ENCODE measurements at places on chromosomes 5 and 9.

- DNase-seq: no peak
Observed at GRCh38 chr9:70292253-70292652, 33.5 kb downstream of the SMC5 start.

- DNase-seq: no peak
Observed at GRCh38 chr9:4769321-4770080, 23.2 kb upstream of the RCL1 start.

DNA sequence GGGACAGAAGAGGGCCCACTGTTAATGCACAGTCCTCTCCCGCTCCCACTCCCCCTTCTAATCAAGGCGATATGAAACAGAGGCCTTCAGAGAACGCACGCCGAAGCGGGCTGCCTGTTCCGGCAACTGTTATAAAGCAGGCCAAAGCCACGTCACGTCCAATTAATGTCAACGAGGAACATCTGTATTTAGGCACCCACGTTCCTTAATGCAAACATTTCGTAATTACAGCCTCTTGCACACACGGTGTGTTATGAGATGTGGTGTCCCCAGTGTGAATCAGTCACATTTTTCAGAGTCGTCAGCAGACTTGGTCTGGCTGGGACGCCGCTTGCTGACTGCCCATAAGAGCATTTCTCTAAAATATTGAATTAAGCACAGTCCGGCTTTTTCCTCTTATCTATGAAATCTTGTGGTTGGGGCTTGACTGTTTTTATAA is 339.0 kb downstream of the NSG2 start:
- no peak for DNase-seq

- no peak for DNase-seq
Observed at GRCh38 chr5:84191281-84191680, 193.4 kb downstream of the EDIL3 start.

GRCh38 chr9:130421802-130422276 is 22.9 kb upstream of the ASS1 start:
- DNase-seq: no peak

DNA sequence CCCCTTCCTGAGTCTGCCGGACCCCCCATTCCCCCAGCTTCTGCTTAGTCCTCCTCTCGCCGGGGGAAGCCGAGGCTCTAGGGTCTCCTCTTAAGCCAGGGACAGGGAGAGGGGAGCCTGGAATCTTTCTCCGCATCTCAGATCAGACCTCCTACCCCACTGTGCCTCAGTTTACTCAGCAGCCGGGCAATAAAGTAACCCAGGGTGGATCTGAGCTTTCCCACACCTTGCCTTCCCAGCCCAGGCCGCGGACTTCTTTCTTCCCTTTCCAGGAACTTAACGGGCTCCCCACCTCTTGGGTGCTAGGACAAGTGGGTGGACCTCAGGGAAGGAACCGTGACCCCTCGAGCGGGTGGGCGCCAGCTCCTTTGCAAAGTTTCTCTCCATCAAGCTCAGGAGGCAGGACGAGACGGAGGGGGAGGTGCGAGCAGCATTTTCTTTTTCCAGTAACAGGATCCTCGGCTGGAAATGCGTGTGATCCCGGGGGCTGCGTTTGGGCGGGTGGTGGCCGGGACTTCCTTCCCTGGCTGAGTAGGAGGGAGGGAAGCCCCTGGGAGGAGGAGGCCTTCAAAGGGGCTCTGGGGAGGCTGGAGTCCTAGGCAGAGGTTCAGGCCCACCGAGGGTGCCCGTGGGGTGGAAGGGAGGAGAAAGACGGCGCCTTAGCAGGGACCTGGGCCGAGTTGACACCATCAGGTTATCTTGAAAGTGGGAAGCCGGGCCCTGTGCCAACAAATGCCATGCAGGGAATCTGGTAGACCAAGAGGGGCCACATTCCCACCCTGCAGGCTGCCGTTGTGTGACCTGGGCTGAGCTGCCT is 795 bp downstream of the DAB2IP start:
- no peak for DNase-seq

GRCh38 chr5:159051421-159052282 is 48.1 kb downstream of the EBF1 start:
- no peak for DNase-seq

GRCh38 chr9:124465736-124466135 is 15.5 kb downstream of the ADGRD2 start:
- DNase-seq: no peak

GRCh38 chr5:180910735-180911134 is 11.8 kb downstream of the BTNL8 start:
- no peak for DNase-seq

GRCh38 chr9:107999890-108000289 is 510.3 kb upstream of the KLF4 start:
- DNase-seq: no peak

- DNase-seq: no peak
Observed at GRCh38 chr9:128340691-128341434, 536 bp downstream of the SLC27A4 start.

GRCh38 chr9:20477940-20478620 is 144.2 kb downstream of the MLLT3 start:
- DNase-seq: no peak

DNA sequence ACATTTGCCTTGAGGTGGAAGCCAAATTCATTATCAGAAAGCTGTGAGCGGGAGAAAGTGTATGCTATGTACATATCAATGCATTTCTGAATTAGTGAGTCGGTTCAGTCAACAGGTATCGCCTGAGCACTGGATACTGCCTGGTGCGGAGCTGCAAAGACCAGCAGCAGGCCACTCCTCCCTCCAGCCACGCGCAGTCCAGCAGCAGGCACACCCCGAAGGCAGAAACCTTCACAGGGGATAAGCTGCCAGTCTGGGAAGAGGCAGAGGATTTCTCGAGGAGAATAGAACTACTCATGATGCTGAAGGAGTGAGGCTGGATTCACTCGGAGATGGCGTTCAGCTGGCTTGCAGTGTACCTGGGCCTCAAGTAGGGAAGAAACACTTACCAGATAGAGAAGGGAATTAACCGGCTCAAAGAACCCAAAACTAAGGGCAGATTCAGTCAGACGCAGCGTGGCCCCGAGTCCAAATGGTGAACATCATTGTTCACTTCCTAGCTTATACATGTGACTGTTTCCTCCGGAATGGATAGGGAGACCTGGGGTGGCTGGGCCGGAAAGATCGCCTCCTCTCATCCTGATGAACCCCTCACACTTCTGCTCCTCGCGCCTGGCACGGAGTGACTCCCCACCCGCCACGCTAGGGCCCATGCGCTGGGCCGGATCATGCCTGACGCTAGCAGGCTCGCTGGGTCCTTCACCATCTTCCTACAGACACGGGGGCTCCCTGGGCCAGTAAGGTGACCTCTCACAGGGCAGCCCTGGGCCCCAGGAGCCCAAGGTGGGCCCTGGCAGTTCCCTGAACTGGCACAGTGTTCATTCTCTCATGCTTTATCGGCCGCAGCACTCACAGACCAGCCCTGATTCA is 78.1 kb upstream of the SPATA31C2 start:
- no peak for DNase-seq

DNA sequence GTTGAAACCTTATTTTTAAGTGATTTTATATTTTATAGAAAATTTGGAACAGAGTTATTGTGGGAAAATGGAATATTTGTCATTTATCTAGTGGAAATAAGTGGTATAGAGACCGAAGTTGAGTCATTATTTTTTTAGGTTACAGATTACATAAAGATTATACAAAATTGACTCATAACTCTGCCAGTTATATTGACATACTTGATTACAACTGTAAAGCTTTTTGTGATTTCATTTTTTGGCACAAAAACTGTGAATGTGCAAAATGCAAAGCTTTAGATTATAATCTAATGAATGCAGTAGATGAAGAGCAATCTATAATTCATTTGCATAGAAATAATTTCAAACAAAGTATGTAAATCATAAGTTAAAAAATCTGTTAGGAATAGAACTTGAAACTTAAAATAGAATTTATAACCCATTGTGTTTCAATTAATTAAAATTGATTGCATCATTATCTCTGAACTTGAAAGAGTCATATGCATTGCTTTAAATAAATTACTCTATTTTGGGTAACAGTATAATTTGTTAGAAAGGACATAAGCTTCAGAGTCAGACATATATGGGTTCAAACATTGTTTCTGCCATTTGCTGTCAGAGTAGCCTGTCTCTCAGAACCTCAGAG is 280.4 kb downstream of the FER start:
- DNase-seq: no peak

GRCh38 chr5:157324237-157324636 is 58.3 kb downstream of the CYFIP2 start:
- no peak for DNase-seq

- DNase-seq: no peak
Observed at GRCh38 chr5:6000867-6001266, 377.5 kb downstream of the MED10 start.

- DNase-seq: no peak
Observed at GRCh38 chr5:142572006-142572405, 113.9 kb downstream of the FGF1 start.

- DNase-seq: no peak
Observed at GRCh38 chr5:153598099-153598498, 107.6 kb downstream of the GRIA1 start.

GRCh38 chr9:92968081-92968480 is 20.8 kb downstream of the FGD3 start:
- DNase-seq: no peak

- DNase-seq: no peak
Observed at GRCh38 chr5:20029266-20029665, 41.3 kb upstream of the CDH18 start.

- DNase-seq: no peak
Observed at GRCh38 chr9:108786901-108787689, 68.7 kb downstream of the ACTL7B start.

- DNase-seq: no peak
Observed at GRCh38 chr5:160545832-160546231, 124.2 kb downstream of the PTTG1 start.

- no peak for DNase-seq
Observed at GRCh38 chr9:110635589-110635988, 33.0 kb upstream of the MUSK start.

DNA sequence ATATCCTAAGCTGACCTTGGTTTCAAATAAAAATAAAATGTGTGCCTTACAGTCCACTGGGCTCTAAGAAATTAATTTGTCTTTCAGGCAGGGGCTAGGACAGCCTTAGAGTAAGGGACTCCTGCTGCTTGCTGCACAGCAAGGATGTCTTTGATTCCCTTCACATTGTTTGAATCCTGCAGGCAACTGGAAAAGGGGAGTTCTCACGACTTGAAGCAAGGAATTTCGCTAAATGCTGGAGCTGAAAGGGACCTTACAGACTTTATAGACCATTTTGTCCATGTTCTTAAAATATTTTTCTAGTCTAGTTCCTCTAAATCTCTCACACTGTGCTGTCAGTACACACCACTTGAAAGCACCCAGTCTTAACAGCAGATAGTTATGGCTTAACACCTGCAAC is 35.6 kb downstream of the FBXW11 start:
- DNase-seq: no peak

- no peak for DNase-seq
Observed at GRCh38 chr5:133895979-133896845, 72.2 kb downstream of the C5orf15 start.

DNA sequence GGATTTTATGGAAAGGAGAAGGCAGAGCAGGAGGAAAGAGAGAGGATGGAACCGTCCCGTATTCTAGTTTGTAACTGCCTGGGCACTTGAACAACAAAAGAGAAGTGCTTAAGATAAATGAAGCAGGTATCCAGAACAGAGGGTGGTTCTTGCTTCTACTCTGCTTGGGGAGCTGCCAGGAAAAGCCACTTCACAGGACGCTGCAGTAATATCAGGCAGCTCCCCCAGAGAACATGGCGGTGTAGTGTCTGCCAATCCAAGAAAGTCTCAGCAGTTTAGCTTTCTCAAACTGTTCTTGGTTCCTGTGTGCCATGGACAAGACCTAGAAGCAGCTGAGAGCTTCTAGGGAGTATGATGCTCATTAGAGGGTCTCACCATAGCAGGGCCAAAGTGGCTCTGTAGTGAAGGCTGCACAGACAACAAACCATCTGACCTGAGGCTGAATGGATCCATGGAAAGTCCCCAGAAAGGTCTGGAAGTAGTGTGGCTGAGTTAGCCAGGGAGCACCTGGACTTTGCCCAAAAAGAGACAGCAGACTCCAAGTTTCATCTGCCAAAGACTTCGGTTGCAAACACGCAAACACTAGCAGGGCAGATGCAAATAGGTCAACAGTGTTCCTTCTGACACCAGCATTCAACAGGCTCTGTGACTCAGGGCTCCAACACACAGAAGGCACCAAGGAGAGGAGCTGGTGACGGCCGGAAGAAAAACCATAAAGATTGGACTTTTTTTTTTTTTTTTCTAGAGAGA is 72.2 kb upstream of the TNFSF8 start:
- no peak for DNase-seq

DNA sequence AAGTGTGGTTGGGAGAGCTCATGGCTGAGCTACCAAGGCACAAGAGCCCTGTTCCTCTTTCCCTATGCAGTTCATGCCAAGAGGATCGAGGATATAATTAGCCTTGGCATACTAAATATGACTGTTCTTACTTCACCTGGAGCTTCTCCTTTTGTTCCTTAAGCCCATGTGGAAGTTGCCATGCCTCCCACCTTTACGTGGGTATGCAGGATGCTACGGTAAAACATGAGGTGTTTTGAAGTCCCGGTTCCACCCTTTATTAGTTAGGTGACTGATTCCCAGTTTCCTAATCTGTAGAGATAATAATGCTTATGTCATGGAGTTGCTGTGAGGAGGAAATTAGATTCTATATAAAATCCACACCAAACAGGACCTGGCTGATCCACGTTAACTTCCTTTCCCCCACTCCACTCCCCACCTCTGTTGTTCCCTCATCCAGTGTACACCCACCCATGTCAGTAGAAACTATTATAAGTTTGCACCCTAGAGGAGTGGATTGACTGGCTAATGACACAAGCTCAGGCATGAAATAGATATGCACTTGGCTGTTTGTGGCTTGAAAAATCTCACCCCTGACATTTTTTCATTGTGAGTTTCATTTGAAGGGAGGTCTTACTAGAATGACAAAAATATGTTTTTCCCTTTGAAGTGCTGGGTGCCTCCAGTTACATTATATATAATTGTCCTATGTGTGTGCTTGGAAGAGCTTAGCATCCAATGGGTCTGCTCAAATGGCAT is 36.8 kb upstream of the SHOC1 start:
- DNase-seq: no peak

DNA sequence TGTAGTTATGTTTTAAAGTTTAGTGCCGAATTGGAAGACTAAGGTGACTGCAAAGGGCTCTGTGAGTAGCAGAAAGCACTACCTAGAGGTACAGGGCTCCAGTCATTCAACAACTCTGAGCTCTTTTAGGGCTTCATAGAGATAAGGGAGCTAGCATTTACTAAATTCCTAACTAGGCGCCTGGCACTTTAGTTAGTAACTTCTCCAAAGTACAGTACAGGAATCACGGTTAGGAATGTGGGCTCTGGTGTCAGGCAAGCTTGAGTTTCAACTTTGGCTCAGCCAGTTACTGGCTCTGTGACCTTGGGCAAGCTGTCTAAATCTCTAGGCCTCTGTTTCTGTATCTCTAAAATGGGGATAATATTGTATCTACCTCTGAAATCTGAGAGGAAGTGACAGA is 115.3 kb downstream of the SLIT3 start:
- no peak for DNase-seq

Measured in coronary artery (tissue), 2 donors.